ENCODE measurements at places on chromosomes 1 and 21. TPM values are rescaled to one million over a fixed set of nuclear protein-coding genes. Genes with fewer than 3 reads are reported as not detected.

NUDC gene
- 108 TPM for polyA plus RNA-seq

FAM110D gene
- 1.1 TPM for polyA plus RNA-seq

TMEM240 gene
- polyA plus RNA-seq = 6.6 TPM

GRCh38 chr1:115982400-115982799 lies 6.1 kb downstream of the SLC22A15 start:
- DNase-seq = no peak

GRCh38 chr1:162930976-162931560 lies 70.1 kb upstream of the CCDC190 start:
- no peak for DNase-seq

GRCh38 chr21:33991133-33991532 lies 75.5 kb upstream of the ATP5PO start:
- DNase-seq = no peak

DNA sequence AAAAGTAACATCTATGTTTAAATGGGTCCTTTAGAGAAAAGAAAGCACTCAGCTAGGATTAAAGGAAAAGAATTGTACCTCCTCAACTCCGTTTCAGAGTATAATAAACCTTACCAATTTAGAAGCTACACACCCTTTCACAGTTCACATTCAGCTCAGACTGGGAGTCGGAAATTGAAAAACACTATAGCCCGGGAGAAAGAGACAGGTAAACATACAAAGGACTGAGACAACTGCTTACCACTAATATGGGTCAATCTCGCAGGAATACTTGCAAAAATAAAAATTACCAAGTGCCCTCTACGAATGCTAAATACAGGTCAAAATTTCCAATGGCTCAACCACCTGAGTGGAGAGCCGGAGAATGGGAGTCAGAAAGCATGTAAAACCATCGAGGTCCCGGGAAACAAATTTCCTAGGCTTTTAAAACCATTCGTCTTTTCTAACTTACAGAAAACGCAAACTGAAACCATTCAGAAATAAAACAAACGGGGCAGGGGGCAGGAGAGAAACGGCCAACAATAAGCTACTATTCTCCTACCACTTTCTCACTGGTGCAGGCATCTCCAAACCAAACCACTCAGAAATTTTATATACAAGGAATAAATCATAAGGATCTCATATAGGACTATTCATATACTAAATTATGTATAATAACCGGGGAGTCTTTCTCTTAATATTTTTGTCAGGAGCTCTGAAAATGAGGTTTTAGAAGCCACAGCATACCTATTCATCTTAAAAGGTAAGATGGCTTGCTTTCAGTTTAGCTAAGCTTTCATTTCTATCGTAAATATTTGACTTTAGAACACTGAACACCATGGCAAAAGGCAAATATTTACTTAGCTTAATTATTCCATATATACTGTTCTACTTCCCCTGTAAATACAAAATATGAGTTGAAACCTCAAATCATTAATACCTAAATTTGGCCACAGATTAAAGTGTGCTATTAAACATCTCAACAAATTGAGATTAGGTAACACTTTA lies 136.5 kb downstream of the RERE start:
- DNase-seq = no peak

DNA sequence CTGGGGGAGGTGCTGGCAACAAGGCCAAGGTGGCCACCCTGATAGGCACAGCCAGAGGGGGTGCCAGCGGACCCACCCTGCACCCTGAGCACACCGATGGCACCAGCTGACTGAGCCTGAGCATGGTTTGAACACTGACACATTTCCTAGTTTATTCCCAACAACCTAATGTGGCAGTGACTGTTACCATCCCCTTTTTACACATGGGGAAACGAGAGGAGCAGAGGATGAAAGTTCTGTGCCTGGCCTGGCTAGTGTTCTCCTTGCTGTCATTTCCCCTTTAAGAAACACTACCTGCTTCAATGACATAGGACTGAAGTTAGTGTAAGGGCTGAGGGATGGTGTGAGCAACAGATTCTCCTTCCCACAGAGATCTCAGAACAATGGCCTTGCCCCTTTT lies 15.3 kb downstream of the CLDN14 start:
- DNase-seq = no peak

GRCh38 chr1:155062151-155062686 lies 1.3 kb upstream of the EFNA4 start:
- DNase-seq = no peak
